ENCODE measurements at places on chromosomes 1 and 21. TPM values are rescaled to one million over a fixed set of nuclear protein-coding genes. Genes with fewer than 3 reads are reported as not detected.

DNA sequence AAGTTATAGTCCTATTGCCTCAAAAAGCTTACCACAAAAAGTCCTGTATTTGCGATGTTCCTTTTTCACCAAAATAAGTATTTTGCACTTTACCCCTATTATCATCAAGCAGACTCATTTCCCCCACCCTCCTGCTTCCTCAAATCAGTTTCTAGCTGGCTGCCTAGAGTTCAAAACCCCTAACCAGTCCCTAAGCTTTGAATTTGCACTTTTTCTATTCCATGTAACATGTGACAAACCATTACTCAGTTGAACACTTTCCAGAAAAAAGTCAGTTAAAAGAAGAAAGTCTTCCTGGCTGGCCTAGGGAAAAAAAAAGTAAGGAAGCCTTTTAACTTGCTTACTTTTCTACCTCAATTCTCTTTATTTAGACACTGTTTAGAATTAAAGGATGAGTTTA is 8.2 kb downstream of the CEP170 start:
- no peak for DNase-seq

- no peak for DNase-seq
These were observed 69.0 kb downstream of the PGM1 start for GRCh38 chr1:63662056-63662836.

DNA sequence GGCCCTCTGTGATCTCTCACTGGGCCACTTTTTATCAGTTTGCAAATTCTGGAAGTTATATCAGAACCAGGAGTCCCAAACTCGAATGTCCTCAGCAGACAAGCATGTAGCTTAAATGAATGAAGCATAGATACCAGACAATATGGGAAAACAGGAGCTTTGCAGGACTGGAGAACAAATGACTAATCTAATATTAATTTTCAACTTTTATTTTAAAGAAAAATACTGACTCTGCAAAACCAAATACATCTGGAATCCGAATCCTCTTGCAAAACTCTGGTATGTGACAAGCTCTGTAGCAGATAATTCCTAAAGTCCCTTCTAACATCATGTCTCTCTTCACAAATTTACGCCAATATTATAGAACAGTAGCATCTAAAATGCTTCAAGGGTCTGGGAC is 427.4 kb downstream of the TTLL7 start:
- DNase-seq = no peak

- DNase-seq = no peak
These were observed 596.3 kb downstream of the LTN1 start for GRCh38 chr21:28396421-28396820.

- DNase-seq = no peak
These were observed 318.9 kb downstream of the FAM72C start for GRCh38 chr1:143652744-143653428.

- DNase-seq = no peak
These were observed 1.8 kb upstream of the CTPS1 start for GRCh38 chr1:40977716-40978115.

DNA sequence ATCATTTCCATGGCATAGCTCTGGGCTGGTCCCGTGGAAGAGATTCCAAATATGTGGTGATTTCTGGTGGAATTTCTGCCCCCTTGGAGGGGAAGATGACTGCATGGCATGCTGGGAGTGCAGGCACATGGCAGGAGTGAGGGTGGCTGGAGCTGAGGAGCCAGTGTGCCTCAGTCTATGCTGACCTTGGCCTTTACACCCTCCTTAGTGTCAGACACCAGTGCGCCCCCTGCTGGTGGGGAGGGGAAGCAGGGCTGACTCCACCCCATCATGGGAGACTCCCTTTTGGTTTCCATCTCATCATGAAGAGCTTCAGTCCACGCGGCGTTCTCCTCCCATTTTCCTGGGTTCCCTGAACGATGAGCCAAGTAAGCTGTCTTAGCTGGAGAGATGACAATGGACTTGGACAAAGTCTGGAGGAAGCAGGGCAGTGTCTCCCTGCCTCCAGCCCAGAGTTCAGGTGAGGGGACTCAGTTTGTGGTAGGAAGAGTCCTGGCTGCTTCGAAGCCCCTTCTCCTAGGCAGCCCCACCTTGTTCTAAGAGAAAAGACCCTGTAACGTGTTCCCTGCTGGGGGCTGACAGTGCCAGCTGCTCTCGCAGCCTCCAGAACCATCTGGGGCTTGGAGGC is 10.3 kb downstream of the ALX3 start:
- no peak for DNase-seq

Gene PBX1
- total RNA-seq = 7.5 TPM

Gene ESRRG
- 0.12 TPM for total RNA-seq

Data from right lobe of liver (tissue), 6 donors.